ENCODE measurements at places on chromosomes 3 and 15. TPM values are rescaled to one million over a fixed set of nuclear protein-coding genes. Genes with fewer than 3 reads are reported as not detected.

The ZPLD1 gene
- total RNA-seq = 0.60 TPM

The PLA2G4E gene
- total RNA-seq = not detected

The SOX14 gene
- not detected for total RNA-seq

The MYD88 gene
- 55.8 TPM for total RNA-seq

The SAXO2 gene
- 1.2 TPM for total RNA-seq

DNA sequence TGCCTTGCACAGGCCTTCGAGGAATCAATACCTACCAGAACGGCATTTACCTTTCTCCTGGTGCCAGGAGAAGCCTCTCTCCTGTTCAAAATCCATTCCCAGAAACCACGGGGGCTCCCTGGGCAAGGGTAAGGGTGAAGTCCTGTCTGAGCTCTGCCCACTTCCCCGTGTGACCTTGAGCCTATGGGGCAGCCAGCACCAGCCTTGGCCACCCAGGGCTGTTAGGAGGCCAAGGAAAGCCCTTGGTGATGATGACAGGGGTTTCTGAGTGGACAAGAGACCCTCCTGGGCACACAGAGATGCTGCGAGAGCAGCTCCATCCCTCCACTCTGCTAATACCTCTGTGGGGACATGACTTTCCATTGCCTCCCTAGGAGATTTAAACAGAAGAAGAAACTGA is 5.9 kb downstream of the SCN5A start:
- no peak for DNase-seq

GRCh38 chr3:52353291-52353855 is 37.3 kb downstream of the DNAH1 start:
- no peak for DNase-seq

DNA sequence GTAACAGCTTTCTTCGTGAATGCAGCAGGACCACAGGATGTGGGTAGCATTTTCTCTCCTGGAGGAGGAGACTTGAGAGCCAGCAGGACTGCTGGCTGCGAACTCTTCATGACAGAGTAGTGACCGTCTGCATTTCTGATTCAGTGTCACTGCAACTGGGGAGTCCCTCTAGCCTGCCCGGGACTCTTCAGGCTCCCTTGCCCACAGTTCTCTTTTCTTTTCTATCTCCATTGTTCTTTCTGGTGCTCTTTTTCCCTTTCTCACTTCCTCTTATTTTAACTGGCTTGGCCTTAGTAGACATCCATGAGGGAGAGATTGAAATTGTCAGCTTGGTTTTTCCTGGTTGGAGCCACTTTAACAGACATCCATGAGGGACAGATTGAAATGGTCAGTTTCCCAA is 49.9 kb upstream of the P2RY1 start:
- DNase-seq = no peak

GRCh38 chr15:74843891-74844299 is 939 bp upstream of the ULK3 start:
- no peak for DNase-seq
